ENCODE measurements at places on chromosomes 2 and 18.

DNA sequence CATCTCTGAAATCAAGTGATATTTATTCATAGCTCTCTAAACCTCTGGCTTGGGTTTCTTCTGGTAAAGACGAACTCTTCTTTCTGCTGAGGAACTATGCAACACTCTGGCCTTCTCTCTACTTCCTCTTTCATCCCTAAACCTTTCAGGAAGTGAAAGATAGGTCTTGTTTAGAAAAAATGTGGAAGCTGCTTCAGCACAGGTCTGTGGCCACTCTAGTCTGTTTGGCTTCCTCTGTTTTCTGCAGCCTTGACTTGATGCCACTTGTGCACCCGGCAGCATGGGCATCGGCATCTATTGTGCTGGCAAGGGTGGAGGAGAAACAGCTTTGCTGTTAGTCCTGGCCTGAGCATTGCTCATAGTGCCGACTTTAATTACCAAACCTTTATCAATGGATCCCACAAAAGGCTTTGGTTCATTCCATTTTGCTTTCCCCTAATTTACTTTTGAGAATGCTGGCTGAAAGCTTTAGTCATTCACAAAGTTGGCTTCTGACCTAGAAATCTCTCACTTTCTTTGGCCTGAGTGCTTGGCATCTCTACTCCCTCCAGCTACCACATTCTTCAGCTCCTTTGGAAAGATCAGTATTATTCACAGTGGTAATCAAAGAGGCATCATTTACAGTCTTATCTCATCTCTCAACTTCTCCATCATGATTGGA, 32.0 kb upstream of the GPR39 start:
- DNase-seq, result no peak

DNA sequence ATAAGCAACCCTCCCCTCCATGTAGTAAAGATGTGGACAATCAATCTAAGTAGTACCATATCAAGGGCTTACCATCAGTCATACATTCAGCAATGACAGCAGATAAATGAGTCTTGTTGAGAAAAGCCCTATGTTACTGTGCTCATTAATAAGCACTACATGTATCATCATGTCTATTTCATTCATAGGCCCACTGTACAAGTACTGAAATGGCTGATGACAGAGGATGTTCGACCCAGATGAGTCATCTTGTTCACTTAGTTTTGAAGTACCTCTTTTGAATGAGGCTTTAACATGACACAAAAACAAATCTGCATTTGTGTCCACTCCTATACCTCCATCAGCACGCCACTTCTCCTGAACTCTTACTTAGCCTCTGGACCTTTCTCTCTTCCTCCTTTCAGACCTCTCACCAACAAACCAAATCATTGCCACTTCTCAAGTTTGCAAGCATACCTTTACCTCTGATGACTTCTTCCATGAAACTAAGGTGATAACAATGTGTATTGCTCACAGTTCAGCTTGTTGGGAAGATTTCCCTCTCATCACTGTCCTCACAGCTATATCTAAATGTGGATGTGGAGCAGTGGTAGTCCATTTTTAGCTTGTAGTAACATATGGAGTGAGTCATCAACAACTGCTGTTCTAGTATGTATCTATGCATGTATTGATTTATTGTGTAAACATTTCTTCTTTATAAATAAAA, 921.0 kb upstream of the SLC39A10 start:
- no peak for DNase-seq

DNA sequence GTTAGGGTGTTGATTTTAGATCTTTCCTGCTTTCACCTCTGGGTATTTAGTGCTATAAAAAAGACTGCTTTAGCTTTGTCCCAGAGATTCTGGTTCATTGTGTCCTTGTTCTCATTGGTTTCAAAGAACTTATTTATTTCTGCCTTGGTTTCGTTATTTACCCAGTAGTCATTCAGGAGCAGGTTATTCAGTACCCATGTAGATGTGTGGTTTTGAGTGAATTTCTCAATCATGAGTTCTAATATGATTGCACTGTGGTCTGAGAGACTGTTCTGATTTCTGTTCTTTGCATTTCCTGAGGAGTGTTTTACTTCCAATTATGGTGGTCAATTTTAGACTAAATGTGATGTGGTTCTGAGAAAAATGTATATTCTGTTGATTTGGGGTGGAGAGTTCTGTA, 167.1 kb upstream of the KYNU start:
- no peak for DNase-seq

DNA sequence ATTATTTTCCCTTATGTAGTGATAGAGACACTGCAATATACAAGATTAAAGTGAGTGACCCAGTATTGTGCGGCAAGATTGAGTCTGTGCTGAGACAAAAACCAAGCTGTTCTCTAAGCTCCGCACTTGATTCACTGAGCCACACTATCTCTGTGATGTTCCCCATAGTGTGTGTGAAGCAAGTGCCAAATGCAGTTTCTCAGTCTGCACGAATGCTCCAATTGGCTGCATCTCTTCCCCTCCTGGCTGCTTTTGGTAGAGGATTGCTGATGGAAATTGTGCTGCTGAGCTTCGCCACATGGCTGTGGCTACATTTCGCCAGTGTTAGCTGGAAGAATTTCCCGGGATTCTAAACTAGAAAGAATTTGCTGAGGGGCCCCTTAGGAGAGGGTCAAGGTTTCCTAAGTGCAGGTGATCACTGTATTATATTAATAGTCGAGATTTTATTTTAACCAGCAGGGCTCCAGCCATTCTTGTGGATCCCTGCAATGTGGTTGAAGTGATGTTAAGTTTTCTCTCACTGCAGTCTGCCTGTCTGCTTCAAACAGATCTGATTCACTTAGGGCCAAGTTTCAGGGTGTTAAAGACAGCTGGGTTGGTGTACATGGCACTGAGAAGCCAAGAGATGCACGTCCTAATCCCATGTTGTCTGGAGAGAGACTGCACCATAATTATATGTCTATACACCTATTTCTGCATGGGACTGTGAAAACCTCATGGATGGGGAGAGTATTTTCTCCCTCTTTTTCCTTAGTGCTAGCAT, 317.2 kb downstream of the DCC start:
- no peak for DNase-seq

GRCh38 chr2:179613701-179614100, 247.7 kb downstream of the ZNF385B start:
- peak; percentile 71 for DNase-seq

DNA sequence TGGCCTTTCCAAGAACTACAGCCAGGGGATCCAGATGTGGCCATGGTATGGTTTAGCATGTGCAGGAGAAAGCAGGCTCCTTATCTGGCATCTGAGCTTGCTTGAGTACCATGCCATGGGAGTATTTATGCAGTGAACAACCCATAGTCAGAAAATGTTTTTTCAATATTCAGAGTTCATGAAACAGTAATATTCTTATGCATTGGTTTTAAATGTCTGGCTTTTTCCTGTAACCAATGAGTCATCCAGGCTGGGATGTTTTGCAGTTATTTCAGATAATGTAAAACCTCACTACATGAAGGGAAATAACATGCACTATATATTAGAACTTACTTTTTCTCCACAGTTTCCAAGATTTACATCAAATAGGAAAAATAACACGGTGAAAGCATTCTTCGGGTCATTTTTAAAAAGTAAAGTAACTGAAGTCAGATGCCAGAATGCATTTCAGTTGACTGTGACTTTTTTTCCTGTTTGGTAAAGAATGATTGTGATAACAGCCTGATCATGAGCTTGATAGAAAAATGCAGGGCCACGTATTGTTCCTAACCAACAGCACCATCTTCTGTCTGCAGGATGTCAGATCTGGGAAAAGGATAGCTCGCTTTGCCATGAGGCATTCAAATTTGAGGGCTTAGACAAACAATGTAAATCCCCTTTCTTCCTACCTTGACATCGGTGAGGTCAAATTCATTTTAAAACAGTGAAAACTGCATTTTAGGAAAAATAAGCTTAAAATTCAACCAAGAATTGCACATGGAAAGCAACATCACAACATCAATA, 152.8 kb downstream of the DSC3 start:
- DNase-seq, result peak; percentile 1
